ENCODE measurements at places on chromosomes 7 and 10.

DNA sequence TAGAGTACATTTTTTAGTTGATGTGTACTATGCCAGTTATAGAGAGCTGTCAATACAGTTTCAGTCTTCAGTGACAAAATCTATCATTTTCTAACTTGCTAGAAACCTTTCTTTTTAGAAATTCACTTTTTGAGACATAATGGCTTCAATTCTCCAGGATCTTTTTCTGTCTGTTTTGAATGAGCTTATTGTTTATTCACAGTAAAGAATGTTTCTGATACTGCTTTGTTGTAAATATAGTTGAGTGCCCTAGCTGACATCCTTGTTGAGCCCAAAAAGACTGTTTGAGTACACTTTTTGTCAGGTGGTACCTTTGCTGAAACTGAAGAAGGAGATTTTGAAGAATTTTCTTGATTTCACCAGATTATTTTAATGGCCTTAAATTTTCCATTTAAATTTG lies 139.9 kb downstream of the PPP1R9A start:
- no peak for DNase-seq

- no peak for DNase-seq
Observed at GRCh38 chr7:120064565-120064964, 208.4 kb upstream of the KCND2 start.

DNA sequence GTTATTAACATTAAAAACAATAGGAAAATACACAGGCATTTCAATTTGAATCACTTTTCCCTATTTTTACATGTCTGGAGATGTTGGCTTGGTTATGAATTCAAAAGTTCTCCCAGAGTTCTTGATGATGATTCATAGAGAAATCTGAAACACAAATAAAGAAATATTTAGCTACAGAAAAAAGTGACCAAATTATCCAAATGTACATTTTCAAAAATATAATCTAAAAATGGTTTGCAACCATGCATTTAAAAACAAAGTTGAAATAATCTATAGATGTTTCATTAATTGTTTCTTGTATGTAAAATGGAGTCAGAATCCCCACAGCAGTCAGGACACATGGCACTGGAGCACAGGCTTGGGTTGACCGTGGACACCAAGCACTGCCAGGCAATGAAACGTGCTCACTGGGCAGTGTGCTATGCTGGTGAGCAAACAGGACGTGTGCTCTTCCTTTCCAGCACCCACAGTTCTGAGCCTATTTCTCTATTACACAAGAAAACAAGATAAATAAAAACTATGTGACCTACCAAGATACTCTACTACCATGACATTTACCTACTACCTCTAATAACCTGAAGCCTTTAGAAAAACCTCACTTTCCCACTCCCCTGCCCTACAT lies 44.1 kb upstream of the PTPRN2 start:
- no peak for DNase-seq

DNA sequence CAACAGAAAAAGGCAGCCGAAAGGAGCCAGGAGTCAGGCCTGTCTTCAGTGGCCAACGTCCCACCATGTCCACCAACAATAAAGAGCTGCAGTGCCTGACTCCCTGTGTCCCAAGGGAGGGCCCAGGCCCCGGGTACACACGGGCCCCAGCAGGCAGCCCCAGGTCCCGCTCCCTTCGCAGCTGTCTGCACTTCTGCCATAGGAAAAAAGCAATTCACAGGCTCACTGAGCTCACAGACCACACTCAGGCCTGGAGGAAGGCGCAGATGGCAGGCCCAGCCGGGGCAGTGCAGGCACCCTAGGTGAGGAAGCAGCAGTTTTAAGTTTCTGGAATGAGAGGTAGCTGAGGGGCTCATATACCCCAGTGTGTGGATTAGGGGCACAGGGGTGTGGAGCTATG lies 100.5 kb downstream of the PRKAG2 start:
- no peak for DNase-seq

- DNase-seq, result no peak
Observed at GRCh38 chr10:11530806-11531205, 80.6 kb downstream of the USP6NL start.

- no peak for DNase-seq
Observed at GRCh38 chr10:75406462-75407223, 5.1 kb upstream of the ZNF503 start.

All from activated T-cell treated with anti-CD3 and anti-CD28 coated beads, Interleukin-2, amount 50 U/mL, for 4 hours (primary cell).